Activated CD8-positive, alpha-beta memory T cell treated with anti-CD3 and anti-CD28 coated beads, Interleukin-2, amount 50 U/mL, for 48 hours (primary cell): ENCODE measurements at places on chromosomes 5 and 9.

DNA sequence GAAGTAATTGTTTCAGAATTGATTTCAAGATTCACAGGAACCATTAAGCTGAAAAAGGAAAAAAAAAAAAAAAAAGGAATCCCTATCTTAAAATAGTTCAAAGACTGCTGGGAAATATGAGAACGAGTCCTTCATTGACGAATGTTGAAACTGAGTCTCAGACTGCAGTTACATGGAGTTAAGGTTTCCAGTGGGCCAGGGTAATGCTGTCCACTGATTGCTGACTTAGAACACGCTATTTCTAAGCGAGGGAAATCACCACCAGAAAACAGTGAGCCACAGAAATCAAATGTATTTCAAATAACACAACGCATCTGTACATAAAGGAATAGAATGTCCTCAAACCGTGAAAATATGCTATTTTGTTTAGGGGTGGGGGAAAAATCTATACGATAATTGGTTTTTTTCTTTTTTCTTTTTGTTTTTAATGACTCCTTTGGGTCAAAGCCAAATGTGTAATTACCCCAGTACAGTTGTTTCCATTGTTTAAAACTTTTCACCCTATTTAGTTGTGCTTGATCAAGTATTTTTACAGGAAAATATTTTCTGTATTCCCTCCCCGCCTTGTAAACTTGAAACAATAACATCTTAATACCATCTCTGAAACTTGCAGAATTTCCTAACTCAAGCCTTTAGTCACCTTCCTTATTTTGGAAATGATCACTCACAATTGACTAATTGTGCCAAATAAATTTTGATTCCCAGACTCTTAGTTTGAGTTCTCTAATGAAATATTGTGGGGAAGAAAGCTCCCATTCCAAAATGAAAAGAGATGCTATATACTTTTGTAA, 208.3 kb downstream of the MCTP1 start:
- DNase-seq, result no peak

GRCh38 chr5:171445644-171446516, 26.4 kb downstream of the FGF18 start:
- DNase-seq, result no peak

DNA sequence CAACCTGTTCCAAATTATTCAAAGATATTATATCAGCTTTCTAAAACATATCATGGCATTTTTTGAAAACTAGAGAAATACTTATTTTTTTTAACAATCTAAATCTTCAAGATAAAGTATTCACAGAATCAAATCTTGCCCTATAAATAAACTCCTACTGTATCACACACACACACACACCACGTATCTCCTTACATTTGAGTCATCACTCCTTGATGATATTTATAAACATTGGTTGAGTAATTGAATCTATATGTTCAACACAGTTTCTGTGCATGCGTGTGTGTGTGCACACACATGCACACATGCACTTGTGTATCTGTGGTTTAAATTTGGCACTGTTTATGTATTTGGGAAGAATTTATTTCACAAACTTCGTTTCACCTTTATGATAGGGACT, 1716.4 kb downstream of the EFNA5 start:
- no peak for DNase-seq

DNA sequence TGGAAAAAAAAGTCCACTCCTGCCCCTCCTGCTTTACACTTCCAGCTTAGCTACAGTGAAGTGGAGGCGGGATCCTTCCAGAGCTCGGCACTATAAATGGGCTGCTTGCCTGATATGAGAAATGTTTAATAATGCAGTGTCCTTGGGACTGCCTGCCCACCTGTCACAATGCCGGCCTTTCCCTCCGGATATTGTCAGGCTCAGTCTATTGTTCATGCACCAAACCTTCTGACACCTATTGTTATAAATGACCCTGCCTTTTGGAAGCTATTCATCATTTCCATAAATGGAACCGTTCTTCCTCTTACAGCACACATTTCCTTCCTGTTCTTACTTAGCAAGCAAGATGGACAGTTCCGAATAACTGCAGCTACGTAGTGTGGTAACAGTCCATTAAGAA, 146.3 kb downstream of the DMAC1 start:
- no peak for DNase-seq

DNA sequence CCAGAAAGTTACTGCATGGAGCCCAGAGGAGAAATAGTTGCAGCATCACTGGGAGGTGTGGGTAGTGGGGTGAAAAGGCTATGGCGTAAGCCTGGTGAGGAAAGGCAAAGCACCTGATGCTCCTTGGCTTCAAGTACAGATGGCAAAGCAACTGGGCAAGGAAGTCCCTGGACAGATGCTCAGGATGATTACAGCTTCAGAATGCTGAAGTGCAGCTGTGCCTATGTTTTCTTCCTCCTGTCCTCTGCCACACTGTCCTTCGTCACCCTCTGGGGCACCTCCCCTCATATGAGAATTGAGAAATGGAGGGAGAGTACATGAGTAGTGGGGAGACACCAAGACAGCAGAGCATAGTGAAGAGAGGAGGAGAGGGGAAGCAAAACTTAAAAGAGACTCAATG, 328.0 kb downstream of the PDE4D start:
- DNase-seq, result no peak

DNA sequence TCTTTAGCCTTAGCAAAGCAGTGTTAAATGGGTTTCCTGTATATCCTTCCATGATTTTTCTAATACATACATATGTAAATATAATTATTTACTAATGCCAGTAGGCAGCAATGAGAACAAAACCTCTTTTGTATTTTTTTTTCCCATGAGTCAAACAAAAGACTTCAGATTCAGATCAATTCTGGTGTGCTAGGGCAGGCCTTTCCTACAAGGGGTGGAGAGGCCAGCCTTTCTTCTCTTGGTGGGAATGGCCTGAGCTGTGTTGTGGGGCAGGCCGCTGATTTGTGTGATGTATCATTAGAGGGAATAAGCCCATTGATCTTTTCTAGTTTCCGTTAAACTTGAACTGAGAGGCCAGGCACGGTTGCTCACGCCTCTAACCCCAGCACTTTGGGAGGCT, 115.5 kb upstream of the DMRT1 start:
- DNase-seq, result no peak

DNA sequence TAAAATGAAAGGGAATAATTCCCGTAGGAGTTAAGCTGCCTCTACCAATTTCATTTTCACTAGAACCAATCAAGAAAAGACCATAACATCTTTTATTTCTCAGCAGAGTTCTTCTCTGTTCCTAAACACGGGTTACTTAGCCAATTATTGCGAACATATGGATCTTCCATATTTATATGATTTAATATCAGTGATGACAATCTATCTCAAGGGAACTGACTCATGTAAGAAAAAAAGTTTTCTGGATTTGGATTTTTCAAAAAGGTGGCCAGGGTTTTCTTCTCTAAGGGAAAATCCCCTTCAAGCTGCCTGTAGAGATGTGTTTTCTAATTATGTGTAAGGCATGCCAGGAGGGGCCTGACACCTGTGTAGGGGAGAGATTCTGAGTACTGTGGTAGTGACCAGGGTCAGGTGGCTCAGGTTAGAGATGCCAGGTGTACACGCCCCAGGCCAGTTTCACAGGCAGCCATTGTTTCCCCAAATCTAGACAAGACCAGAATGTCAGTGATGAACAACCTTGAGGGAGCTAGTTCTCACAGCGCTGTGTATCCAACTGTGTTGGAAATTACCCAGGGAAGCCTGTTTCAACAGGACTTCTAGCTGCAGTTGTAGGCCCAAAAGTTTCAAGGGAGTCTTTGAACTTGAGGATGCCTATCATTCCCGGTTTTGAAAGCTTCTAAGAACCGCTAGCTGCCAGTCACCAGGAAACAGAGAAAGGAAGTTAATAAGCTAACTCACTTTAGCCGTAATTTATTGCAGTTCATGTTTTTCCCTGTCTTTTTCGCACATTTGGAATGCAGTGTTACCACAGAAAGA, 572.5 kb upstream of the RGMB start:
- no peak for DNase-seq

DNA sequence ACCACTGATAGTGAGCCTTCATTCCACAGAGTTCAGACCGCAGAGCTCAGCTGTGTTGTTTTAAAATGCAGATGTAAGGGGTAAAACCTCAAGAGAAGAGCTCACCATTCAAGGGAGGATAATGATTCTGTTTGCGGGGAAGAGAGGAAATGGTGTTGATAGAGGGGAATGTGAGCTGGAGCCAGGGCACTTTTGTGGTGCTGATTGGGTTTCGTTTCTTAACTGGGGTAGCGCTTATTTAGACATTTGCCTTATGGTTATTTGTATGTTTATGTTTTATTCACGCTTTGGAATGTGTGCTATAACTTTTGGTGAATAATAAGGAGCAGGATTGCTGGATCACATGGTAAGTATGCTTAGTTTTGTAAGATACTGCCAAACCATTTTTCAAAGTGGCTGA, 42.5 kb downstream of the STXBP1 start:
- DNase-seq, result no peak

GRCh38 chr9:118595719-118596305, 773.4 kb downstream of the BRINP1 start:
- DNase-seq, result no peak

GRCh38 chr9:8287501-8287900, 487.9 kb upstream of the DMAC1 start:
- no peak for DNase-seq

- no peak for DNase-seq
These were observed 84.9 kb upstream of the ANKRD55 start for GRCh38 chr5:56317923-56318561.

GRCh38 chr5:58983526-58984452, 400.9 kb downstream of the RAB3C start:
- no peak for DNase-seq

DNA sequence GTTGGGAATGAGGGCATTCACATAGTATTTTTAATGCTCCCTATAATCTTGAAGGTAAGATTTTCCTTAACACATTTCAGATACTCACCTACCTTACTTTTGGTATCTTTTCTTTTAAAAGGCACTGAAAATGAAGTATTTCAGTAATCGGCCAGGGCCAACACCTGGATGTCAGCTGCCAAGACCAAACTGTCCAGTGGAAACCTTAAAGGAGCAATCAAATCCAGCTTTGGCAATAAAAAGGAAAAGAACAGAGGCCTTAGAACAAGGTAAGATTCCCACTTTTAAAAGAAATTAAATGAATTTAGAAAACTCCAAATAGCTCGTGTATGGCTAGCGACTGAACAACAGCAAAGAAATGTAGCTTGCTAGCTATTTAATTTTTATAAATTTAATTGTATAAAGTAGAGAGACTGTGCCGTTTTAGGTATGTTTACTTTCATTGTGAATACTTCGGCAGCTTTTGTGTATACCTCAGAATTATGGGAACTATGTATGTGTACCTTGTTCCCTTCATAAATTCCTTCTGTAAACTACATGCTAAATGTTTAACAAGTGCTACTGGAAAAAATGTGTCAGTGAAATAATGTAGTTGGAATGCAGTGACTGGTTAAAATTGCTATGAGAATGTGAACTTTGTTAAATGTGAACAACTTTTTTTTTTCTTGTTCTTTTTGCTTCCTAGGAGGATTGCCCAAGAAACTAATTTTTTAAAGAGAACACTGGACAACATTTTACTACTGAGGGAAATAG, 41.9 kb downstream of the CDK7 start:
- DNase-seq, result no peak
